HFFc6 (cell line): ENCODE measurements at places on chromosomes 6 and 20. TPM values are rescaled to one million over a fixed set of nuclear protein-coding genes. Genes with fewer than 3 reads are reported as not detected.

Gene OR2B3
- not detected in 3 replicates for total RNA-seq

GRCh38 chr6:116352515-116353471 is 18.0 kb upstream of the DSE start:
- peak; percentile 38 for DNase-seq
- no peaks in the 10 kb centered on the region for H3K36me3 ChIP-seq
- no peaks in the 10 kb centered on the region for H3K27me3 ChIP-seq
- H3K27ac ChIP-seq = peak overlapping the region; percentile 83

- no peak overlapping the region for H3K4me3 ChIP-seq
- H3K36me3 ChIP-seq = peaks cover 49% of the 10 kb centered on the region; the same call in 1 of the 2 replicates
- H3K27ac ChIP-seq = peak overlapping the region; percentile 66
Observed at GRCh38 chr6:158629367-158630221, 14.9 kb downstream of the DYNLT1 start.

DNA sequence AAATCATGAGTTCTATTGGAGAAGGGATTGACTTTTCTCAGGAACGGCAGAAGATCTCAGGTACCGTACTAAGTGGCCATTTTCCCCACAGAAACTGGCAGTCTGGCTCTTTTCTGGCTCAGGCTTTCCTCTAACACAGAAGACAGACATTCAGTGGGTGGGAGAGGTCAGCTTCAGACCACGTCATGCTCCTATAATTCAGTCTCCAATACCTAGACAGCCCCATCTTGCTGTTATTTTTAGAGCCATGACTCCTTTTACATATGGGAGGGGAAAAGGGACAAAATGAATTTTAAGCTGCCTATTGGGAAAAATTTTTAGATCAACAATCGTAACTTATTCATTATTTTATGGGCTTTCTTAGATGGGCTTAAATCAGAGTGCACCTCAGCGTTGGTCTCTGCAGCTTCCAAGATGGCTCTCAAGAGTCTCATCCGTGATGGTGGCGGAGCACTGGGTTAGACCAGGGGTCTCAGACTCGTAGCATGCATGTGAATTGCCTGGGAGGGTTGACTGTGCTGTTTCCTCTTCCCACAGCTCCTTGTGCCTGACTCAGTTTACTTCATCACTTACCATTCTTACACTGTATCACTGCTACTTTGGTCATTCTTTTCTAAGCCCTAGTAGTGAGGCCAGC is 86.9 kb downstream of the TCP11 start:
- DNase-seq = no peak
- no peak overlapping the region for H3K4me3 ChIP-seq
- peaks cover 4% of the 10 kb centered on the region; the same call in 1 of the 2 replicates for H3K36me3 ChIP-seq
- no peaks in the 10 kb centered on the region; the same call in 1 of the 2 replicates for H3K27me3 ChIP-seq
- no peaks in the 10 kb centered on the region for H3K4me1 ChIP-seq
- H3K27ac ChIP-seq = no peak overlapping the region

DNA sequence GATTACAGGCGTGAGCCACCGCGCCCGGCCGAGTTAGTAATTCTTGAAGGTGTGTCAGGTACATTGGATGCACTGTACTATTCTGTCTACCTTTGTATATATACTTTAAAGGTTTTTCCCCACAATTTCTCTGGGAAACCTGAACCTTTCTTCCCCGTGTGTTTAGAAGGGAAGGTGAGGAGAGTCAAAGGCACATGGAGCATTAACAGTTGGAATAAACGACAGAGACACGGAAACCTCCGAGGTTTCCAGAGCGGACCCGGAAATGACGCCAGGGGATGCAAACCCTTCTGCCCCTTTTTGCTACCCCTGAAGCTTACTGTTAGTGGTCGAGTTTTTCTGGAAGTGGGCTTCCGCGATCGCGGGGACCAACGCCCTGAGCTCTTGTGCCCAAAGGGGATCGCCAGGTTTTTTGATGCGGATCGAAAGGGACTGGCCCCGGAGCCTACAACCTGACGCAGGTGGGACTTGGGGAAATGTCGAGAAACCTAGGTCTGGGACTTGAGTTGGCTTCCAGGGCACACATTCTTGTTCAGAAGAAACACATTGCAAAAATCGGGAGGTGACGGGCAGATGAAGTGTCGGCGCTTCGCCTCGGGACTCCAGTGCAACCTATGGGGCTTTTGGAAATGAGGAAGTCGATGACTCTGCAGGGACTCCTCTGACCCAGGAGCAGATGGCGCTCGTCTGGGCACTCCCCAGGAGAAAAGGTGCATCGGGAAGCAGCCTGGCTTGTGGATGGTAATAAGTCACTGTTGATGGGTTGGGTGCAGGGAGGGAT is 218.2 kb downstream of the OR2B2 start:
- H3K36me3 ChIP-seq = peaks cover 5% of the 10 kb centered on the region; the same call in 1 of the 2 replicates
- no peaks in the 10 kb centered on the region; the same call in 1 of the 2 replicates for H3K27me3 ChIP-seq
- H3K27ac ChIP-seq = no peak overlapping the region
- no peak for DNase-seq

DNA sequence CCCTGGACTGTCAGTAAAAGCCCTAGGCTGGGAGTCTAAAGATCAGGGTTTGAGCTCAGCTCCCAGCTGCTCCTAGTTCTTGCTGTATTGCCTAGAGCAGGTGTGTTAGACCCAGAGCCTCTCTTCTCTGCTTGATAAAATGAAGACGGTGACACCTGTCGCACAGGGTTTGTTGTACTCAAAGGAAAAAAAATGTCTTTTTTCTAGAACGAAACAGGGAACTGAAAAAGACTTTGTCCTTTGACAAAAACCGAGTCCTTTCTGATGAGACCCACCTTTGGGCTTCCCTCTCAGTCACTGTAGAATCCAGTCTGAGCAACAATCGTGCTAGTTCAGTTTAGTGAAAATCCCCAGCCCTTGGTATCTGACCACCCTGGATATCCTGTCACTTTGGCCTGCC is 102.1 kb upstream of the LAMP5 start:
- no peak for DNase-seq
- peaks cover 52% of the 10 kb centered on the region for H3K36me3 ChIP-seq
- no peak overlapping the region for H3K27ac ChIP-seq
- H3K4me1 ChIP-seq = peaks cover 37% of the 10 kb centered on the region
- peaks cover 2% of the 10 kb centered on the region; the same call in 1 of the 2 replicates for H3K27me3 ChIP-seq

Gene CTAGE9
- not detected in 2 replicates for total RNA-seq

- no peak overlapping the region for H3K4me3 ChIP-seq
- no peaks in the 10 kb centered on the region for H3K27me3 ChIP-seq
- peaks cover 20% of the 10 kb centered on the region for H3K4me1 ChIP-seq
Observed at GRCh38 chr6:166516251-166516884, 70.1 kb downstream of the RAMACL start.

Gene TGM3
- 0.08 to 0.09 TPM in 2 of 3 replicates, not detected in the other for total RNA-seq

DNA sequence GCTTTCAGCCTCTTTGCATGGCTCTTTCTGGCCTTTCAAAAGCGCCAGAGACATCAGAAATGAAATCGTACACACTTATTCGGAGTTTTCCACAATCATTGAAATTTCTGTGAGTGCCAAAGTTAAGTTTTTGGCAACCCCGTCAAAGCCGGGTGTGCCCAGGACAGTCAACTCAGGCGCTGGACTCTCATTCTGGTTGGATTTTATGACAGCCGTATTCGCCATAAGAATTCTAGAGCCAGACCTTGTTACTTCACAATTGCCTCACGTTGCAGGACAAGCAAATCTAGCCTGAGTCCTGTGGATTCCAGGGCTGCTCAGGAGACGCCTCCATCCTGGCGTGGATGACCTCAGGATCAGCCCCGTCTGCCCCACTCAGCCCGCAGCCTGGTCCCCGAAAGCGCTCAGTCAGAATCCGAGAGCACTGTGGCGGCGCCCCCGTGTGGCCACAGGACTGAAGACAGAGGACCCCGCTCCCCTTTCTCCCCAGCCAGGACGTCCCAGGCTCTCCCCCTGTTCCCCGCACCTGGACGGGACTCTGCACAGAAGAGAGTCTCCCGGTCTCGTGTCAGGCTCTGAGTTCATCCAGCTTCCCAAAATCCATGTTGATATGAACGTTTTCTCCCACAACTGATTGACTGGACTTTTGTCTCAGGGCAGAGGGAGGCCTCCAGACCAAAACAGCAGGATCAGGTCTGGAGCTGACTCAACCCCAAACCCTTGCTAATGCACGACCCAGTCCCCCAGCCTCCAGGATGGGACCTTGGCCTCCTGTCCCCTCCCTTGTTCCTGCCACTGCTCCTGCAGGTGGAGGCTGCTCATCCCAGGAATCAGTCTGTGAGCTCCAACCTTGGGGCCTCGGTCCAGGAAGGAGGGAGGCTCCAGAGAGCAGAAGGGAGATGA is 38.2 kb downstream of the MICA start:
- H3K4me3 ChIP-seq = peak overlapping the region; percentile 56
- no peak overlapping the region for H3K27ac ChIP-seq
- peak; percentile 52 for DNase-seq
- H3K27me3 ChIP-seq = no peaks in the 10 kb centered on the region
- H3K4me1 ChIP-seq = peaks cover 15% of the 10 kb centered on the region
- peaks cover 7% of the 10 kb centered on the region for H3K36me3 ChIP-seq

DNA sequence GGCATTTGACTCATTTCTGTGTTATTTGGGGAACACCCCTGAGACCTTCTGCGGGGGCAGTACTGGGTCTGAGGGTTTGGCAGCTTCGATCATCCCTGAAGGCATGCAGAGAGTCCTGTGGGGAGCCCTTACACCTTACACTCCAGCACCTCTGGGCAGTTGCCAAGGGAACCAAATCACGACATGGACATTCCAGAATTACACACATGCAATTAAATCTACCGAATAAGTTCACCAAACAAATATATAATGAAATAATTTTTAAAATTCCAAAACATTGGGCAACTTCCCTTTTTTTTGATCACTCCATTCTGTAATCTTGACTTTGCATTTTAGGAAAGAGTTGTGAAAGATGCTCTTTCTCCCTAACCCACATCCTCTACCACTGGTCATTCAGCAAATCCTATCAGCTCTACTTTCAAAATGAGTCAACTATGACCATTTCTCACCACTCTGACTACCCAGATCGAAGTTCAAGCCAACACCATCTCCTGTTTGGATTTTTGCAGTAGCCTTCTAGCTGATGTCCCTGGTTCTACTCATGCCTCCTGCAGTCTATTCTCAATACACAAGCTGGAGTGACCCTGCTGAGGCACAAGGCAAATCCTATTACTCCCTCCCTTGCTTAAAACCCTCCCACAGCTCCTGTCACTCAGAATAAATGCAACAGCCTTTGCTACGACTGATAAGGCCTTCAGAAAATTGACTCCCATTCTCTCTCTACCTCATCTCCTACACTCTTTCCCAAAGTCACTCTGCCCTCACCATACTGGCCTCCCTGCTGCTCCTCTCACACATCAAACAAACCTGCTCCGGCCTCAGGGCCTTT is 533.3 kb downstream of the HACE1 start:
- no peaks in the 10 kb centered on the region; the same call in 1 of the 2 replicates for H3K4me1 ChIP-seq
- peak; percentile 1 for DNase-seq
- H3K27ac ChIP-seq = no peak overlapping the region
- H3K4me3 ChIP-seq = no peak overlapping the region

Gene KCNK15
- total RNA-seq = 0.18 to 0.31 TPM in 2 of 3 replicates, not detected in the other

Gene HSPA1L
- 1.6 to 2.1 TPM (median 1.8 TPM) in 3 replicates for total RNA-seq

DNA sequence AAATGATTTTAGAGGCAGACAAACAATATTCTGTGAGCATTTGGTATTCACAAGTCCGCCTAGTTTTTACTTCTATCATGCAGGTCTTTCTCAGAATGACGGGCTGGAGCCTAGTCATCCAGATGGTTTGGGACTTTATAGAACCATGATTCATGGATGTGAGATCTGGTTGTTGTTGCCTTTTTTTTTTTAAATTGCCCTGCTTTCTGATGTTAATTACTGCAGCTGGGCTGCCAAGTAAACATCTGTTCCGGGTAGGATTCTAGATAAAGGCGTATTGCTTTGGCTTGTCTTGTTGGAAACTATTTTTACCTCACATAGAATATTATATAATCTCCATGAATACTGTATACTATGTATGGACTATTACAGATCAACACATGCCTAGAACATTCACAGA is 58.1 kb downstream of the RNF217 start:
- no peaks in the 10 kb centered on the region for H3K27me3 ChIP-seq
- peaks cover 8% of the 10 kb centered on the region; the same call in 1 of the 2 replicates for H3K36me3 ChIP-seq
- peaks cover 17% of the 10 kb centered on the region for H3K4me1 ChIP-seq
- DNase-seq = no peak
- no peak overlapping the region for H3K4me3 ChIP-seq
- peak overlapping the region; percentile 42; the same call in 1 of the 2 replicates for H3K27ac ChIP-seq

GRCh38 chr6:28969129-28969528 is 36.0 kb downstream of the ZNF311 start:
- H3K4me3 ChIP-seq = no peak overlapping the region
- DNase-seq = no peak
- H3K36me3 ChIP-seq = no peaks in the 10 kb centered on the region; the same call in 1 of the 2 replicates
- no peak overlapping the region for H3K27ac ChIP-seq
- H3K4me1 ChIP-seq = no peaks in the 10 kb centered on the region

GRCh38 chr6:119501798-119502483 is 152.4 kb upstream of the MAN1A1 start:
- no peaks in the 10 kb centered on the region for H3K36me3 ChIP-seq
- H3K27me3 ChIP-seq = peaks cover 2% of the 10 kb centered on the region; the same call in 1 of the 2 replicates
- no peaks in the 10 kb centered on the region for H3K4me1 ChIP-seq
- H3K4me3 ChIP-seq = no peak overlapping the region
- DNase-seq = no peak

DNA sequence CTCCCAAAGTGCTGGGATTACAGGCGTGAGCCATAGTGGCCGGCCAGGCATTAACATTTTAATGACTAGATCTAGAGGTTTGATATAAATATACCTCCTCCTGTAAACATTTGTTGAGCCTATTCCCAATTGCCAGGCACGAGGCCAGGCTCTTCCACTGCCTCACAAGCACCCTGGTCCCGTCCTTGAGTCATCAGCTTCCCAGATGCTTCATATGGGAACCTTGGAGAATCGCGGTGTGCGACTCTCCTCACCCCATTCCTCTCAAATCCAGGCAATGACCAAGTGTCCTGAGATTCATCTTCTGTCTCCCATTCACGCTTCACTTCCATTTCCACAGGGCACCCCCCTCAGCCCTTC is 35.9 kb upstream of the PIM1 start:
- peak overlapping the region; percentile 100 for H3K27ac ChIP-seq
- H3K27me3 ChIP-seq = peaks cover 1% of the 10 kb centered on the region
- DNase-seq = peak; percentile 89
- peak overlapping the region; percentile 82 for H3K4me3 ChIP-seq
- H3K4me1 ChIP-seq = peaks cover 62% of the 10 kb centered on the region

DNA sequence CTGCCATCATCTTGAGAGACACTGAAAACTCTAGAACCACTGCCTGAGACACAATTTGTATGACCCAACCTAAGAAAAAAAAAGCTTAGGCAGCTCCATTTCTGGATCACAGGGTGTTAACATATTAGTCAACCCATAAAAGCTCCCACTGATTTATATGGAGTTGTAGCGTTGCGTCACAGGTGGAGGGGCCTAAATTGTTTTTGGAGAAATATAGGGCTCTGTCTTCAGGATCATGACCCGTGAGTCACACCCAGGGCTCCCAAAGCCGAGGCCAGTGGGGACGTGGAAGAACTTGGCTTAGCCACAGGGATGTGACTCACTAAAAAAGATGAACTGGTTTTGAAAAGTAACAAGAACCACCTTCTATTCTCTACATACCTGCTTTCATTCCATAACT is 116.5 kb upstream of the BMP2 start:
- no peak overlapping the region for H3K4me3 ChIP-seq
- H3K27me3 ChIP-seq = no peaks in the 10 kb centered on the region
- DNase-seq = no peak
- H3K27ac ChIP-seq = no peak overlapping the region
